AG04449 (cell line): ENCODE measurements at places on chromosomes 3 and 15.

DNA sequence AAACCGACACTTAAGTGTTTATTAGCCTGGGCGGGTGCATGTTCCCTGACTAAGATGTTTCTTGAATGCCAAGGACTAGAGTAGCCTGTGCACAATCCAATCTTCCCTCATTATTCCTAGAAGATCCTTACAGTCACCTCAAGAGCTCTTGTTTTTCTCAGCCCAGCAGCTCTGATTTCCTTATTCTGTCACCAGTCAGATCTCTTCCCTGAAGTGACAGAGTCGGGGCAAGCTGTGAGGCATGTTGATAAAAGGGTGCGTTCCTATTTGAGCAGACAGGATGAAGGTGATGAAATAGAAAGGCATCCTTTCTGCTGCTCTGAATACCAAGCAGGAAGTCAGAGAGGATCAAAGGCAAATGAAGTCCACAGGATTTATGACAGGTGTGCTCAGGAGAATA is 125.6 kb upstream of the MCTP2 start:
- DNase-seq = no peak

GRCh38 chr3:31772758-31773473 is 208.1 kb downstream of the OSBPL10 start:
- no peak for DNase-seq

GRCh38 chr3:12316729-12317351 is 28.0 kb downstream of the PPARG start:
- DNase-seq = no peak

DNA sequence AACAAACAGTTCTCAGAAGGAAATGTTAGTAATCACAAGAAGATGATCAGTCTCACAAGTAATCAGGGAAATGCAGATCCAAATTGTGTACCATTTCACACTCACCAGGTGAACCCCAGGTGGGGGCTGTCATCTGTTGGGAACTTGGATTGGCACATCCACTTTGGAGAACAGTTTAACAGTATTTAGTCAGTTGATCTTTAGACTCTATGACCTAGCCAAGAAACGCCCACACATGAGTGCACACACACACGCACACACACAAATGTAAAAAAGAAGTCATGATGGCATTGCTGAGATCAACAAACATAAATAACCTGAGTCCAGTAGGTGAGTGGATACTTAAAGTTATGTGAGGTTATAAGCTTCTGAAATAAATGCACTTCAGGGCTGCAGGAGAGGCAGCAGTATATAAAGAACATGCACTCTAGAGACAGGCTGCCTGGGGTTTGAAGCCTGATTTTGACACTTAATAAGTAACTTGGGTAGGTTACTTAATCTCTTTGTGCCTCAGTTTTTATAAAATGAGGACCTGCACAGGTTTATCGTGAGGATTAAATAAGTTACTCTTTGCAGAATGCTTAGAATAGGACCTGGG is 17.7 kb downstream of the ACVR2B start:
- DNase-seq = no peak

DNA sequence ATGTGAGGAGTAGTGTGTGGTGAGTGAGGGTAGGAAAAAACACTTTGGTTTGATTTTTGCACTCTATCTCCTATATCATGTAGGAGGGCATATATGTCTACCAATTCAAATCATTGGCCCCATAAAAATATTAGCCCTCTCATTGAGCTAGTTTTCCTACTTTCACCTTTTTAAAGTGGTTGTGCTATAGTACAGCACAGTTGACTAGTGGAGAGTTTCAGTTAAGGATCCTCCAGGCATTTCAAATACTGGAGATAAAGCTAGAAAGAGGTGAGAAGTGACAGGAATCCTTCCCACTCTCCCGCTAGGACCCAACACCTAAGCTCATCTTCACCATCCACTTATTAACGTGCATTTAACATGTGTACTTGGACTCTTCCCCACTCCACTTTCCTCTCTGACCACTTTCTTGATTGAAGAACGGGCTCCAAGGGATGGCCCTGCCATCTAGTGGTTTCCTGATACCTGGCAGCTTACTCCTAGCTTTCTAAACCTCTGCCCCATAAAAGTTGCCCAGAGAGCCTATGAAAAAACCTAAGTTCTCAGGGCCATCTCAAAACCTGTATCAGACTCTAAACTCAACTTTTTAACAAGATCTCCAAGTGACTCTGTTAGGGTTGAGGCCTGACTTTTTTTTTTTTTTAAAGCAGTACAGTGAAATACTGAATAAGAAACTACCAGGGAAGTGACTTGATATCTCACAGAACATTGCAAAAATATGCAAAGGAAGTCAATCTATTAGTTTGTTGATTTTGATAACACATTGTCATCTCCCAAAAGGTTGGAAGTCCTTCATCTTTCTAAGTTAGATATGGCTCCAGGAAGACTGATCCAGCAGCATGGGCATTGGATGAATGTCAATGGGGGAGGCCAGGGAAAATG is 17.9 kb downstream of the IL12A start:
- DNase-seq = peak; percentile 24

DNA sequence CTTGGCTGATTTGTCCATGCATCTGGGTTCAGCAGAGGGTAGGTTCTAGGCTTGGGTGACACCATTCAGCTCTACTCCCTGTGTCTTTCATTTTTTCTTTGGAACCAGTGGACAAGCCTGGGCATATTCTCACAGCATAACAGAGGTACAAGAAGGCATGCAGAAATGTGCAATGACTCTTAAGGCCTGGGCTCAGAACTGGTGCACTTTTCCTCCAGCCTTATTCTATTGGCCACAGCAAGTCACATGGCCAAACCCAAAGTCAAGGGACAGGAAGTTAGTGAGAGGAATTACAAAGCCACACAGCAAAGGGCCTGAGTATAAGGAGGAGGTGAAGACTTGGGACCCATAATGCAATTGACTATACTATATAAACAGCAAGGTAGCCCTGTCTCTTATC is 200.9 kb upstream of the CTDSPL start:
- DNase-seq = no peak

DNA sequence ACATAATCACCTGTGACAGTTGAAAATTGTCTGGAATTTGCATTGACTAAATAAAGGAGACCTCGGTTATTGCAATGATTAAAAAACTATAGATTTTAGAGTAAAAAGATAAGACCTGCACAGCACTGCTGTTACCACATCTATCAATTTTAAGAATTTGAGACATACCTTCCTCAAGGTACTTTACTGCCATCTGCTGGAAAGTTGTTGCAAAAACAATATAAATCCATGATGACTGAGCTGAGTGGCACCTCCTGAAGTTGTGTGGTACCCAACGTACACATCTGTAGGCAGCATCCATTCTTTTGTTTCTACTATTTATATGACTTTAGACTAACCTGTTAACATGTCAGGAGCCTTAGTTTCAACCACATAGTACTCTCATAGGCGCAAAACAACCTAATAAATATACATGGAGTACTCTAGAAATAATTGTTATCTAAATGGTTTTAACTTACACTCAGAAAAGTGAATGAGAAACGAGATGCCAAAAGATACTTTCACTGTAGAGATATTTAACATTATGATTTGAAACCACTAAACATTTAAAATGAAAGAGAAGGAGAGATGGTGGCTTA is 106.7 kb downstream of the GHSR start:
- DNase-seq = no peak

DNA sequence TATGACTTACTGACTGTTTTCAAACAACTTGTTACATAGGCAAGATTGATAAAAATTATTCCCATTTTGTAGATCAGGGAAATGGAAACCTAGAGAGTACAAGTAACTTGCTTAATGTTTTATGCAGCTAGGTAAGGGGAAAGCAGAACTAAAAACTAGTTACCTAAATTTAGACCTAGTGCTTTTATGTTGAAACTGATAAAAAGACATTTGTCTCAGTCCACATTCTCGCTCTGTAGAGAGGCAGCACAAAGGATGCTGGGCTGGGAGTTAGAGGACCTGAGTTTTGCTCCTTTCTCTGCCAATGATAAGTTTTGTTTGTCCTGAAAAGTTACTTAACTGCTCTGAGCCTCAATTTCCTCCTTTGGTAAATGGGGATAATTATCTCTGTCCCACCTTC is 17.4 kb downstream of the TIMP4 start:
- no peak for DNase-seq

DNA sequence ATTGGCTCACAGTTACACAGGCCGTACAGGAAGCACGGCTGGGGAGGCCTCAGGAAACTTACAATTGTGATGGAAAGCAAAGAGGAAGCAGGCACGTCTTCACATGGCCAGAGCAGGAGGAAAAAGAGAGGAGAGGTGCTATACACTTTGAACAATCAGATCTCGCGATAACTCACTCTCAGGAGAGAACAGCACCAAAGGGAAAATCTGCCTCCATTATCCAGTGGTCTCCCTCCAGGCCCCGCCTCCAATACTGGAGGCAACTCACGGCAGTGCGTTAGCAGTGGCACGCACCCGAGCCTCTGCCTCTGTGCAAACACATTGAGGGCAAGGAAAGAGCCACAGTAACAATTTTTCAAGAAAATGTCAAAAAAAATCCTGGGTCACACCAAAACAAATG is 11.0 kb downstream of the OSTN start:
- no peak for DNase-seq

- DNase-seq = no peak
Measured at GRCh38 chr3:128735287-128735686, 9.3 kb downstream of the RAB7A start.
